AG04449 (cell line): ENCODE measurements at places on chromosomes 1 and 21.

- no peak for DNase-seq
Measured at GRCh38 chr1:68454534-68454933, 4.8 kb upstream of the RPE65 start.

- no peak for DNase-seq
Measured at GRCh38 chr1:94538243-94538827, 3.2 kb downstream of the F3 start.

GRCh38 chr1:192984080-192984479, 75.1 kb downstream of the UCHL5 start:
- DNase-seq: no peak

GRCh38 chr21:36113647-36114428, 21.0 kb upstream of the CBR3 start:
- no peak for DNase-seq

- no peak for DNase-seq
Measured at GRCh38 chr1:96513136-96513535, 208.4 kb upstream of the PTBP2 start.

DNA sequence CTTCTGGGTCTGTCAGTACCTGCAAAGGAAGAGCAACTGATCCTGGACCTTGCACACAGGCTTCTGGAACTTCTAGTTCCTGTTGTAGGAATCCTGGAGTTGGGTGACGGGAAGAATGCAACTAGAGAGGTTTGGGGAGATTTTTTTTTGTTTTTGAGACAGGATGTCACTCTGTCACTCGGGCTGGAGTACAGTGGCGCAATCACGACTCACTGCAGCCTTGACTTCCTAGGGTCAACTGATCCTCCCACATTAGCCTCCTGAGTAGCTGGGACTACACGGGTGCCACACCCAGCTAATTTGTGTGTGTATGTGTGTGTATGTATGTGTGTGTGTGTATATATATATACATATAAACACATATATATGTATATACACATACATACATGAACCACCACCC, 18.8 kb downstream of the ENTREP3 start:
- no peak for DNase-seq

- no peak for DNase-seq
Measured at GRCh38 chr1:181504399-181504842, 21.1 kb downstream of the CACNA1E start.

DNA sequence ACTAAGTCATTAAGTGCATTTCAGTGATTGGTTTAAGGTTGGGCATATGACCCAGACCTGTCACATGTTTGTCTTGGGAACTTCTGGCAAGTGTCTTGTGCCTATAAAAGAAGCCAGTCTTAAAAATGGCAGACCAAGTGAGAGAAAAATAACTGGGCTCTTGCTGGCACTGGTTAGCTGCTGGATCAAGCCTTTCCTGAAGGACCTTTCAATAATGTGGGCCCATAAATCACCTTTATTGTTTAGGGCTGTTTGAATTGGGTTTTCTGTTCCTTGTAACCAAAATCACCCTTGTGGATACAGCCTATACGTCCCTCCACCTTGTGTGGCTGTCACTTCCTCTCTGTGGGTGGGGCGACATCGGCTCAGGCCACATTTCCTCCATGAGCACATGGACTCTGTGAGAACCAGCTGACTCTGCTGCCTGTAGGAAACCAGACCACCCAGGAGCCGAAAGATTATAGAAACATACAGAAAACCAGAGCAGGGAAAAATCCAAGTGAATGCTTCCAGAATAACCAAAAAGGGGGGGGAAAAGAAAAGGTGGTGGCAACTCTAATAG, 25.6 kb upstream of the WNT4 start:
- DNase-seq: no peak

DNA sequence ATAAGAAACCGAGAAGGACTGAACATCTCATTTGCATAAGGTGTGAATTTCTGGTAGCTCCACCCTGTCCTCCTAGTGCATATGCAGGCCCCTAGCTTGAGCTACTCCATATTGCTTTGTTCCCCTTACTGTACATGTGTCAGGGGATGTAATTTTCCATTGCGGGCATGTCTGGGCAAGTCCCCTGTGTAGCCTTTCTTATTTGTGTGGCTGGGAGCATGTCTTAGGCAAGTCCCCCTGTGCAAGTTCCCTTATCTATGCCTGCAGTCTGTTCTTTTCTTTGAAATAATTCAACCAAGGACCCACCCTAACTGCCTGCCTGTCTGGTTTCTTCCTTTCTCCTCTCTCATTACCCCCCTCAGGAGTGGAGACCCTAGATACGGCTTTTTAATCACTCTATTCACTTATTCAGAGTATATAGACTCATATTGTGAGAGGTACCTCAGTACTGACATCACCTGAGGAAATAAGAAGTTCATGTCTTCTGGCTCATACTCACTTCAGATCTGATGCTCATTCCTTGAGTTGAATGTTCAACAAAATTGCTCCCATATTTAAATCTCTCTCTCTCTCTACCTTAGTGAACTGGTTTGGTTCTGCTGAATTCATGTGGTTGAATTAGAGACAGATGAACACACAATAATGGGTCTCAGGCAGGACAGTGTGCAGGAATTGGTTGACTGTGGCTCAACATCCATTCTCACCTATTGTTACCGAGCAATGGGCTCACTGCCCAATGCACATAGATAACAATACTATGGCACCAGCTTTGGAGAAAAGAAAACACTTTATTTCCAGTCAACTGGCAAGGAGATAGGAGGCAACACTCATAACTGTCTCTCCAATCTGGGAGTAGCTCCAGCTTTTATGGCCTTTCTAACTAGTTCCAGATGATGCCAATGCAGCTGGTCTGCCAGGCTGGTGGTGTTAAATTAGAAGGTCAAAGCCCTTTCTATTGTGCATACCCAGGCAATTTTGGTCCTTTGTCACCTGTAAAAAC, 27.9 kb upstream of the NPL start:
- no peak for DNase-seq

- no peak for DNase-seq
Measured at GRCh38 chr1:28750330-28750729, 13.6 kb downstream of the YTHDF2 start.

GRCh38 chr1:220748936-220749335, 814 bp downstream of the MTARC2 start:
- no peak for DNase-seq

GRCh38 chr1:65050735-65051134, 84.4 kb upstream of the JAK1 start:
- no peak for DNase-seq

GRCh38 chr1:221439008-221439746, 302.7 kb downstream of the DUSP10 start:
- DNase-seq: no peak

- DNase-seq: no peak
Measured at GRCh38 chr1:182299728-182300616, 91.6 kb downstream of the GLUL start.

DNA sequence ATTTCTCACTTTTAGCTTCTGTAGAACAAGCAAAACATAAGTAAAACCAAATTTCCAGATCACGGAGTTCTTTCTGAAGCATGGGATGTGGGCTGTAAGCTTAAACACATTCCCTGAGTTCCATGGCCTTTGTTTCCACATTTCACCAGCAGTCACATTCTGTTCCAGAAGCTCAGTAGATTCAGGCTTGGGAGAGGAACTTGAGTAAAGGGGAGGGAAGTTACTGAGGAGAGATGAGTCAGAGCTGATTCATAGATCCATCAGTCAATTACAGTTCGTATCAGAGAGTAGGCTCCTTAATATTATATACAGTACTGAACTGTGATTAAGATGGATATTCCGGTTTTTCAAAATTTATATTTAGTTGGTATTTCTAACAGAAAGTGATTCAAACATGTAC, 614.3 kb downstream of the NCAM2 start:
- peak; percentile 67 for DNase-seq

DNA sequence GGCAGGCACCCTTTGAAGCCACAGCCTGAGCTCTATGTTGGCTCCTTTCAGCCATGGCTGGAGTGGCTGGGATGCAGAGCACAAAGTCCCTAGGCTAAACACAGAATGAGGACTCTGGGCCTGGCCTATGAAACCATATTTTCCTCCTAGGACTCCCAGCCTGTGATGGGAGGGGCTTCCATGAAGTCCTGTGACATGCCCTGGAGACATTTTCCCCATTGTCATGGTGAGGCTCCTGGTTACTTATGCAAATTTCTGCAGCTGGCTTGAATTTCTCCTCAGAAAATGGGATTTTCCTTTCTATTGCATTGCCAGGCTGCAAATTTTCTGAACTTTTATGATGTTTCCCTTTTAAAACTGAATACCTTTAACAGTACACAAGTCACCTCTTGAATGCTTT, 61.3 kb downstream of the VCAM1 start:
- DNase-seq: no peak

GRCh38 chr1:186653312-186653711, 26.9 kb downstream of the PTGS2 start:
- no peak for DNase-seq

- DNase-seq: no peak
Measured at GRCh38 chr1:212457740-212458338, 25.1 kb downstream of the NENF start.

DNA sequence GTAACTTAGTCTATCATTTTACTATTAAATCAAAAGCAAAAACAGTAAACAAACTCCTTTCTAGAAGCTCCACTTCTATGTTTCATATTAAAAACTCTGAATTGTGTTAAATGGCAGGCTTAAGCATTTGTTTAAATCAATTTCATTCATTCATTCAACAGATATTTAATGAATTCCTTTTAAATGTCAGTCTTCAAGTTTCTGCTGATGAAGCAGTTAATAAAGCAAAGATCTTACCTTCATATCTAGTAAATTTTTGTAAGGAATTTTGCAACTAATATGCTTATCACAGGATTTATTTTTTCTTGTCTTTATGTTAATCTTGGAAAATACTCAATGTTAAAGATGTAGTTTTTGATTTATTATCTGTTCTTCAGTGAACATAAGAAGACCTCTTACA, 54.1 kb upstream of the RGS18 start:
- no peak for DNase-seq

- no peak for DNase-seq
Measured at GRCh38 chr1:166947398-166948043, 27.8 kb downstream of the ILDR2 start.

DNA sequence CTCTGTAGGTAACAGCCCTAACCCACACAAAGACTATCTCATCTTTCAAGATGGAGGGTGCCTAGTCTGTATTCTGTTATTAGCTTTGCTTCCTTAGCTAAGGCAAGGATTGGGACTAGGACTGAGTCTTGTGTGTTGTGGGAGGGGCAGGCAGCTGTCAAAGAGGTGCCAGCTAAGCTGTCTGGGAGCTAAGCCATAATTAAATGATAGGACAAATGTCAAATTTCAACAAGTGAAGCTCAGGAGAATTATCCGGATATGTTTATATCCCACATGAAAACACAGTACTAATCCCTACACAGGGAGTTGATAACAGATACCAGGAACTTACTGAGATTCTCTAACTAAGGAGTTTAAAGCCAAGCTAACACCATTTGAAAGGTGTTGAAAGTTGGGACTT, 70.5 kb upstream of the NGF start:
- no peak for DNase-seq

- DNase-seq: no peak
Measured at GRCh38 chr1:36349241-36349671, 25.8 kb upstream of the EVA1B start.

DNA sequence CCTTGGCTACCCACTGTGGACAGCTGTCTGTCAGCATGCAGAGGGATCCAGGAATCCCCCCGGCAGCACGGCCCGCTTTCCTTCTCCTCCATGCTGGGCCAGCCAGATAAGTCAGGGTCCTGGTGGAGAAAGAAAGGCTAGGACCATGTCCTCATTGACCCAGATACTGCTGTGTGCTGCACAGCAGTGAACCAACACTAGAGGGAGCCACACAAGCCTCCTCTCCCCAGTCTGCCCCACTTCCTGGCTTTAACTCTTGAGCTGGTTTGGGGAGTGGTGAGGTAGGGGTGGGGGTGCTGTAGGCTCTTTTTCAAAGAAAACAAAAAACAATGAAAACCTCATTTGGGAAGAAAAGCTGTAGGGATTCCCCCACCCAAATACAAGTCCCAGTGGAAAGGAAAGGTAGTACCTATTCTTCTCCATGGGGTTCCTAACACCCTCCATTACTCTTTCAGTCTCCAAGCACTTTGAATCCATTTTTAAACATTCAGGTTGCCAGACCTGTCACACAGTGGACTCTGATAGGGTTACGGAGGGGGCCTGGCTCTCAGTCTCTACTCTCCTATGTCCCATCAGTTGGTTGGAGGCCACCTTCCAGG, 84.9 kb upstream of the CD1D start:
- no peak for DNase-seq

DNA sequence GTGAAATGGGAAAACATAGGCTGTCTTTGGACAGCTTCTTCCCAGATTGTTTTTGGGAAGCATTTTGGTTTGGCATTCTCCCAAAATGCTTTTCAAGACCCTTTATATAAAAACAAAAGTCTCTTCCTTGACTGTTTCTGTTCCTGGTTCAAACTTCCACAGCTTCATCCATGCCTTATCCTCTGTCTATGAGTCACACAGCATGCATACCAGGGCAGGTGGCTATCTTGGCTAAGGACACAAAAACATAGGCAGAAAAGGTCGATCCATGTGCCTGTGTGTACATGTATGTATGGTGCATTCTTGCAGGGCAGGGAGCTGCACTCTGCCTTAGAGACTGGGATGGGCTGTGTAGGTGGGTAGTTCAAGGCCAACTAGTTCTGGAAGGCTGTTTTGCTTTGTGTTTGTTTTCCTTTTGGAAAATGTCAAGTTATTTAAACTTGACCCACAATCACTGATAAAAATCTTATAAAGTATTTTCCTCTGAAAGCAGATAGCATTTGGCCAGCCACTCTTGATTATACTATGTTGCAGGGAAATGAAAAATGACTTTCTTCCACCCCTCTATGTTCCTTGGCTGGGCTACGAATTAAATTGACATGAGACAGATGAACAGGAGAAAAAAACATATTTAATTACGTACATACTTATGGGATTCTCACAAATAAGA, 437.0 kb downstream of the SIPA1L2 start:
- DNase-seq: no peak

DNA sequence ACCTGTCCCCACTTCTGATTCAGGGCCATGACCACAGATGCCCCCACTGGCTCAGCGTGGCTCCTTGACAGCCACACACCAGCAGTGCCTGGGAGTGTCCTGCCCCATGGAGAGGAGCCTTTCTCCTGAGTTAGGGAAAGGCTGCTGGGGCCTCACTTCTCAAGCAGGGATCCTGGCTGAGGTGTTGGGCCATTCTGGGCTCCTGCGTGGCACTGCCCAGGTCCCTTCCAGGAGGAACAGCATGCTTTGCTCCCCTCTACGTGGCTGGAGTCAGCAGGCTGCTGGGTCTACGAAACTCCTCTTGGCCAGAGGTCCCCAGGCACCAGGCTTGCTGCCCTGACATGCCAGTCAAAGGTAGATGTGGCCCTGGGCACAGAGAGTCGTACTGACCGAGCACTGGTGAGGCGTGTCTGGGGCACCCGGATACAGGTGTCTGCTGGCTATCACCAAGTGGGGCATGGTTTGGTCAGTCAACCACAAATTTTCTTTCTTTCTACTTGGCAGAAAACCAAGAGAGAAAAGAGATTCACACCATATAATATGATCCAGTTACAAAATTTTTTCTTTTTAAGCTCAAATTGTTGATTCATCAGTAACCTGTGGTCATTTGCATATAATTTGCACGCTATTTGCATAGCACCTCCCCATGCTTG, 4.1 kb downstream of the ADORA1 start:
- no peak for DNase-seq
